ENCODE measurements at places on chromosomes 2 and 18.

DNA sequence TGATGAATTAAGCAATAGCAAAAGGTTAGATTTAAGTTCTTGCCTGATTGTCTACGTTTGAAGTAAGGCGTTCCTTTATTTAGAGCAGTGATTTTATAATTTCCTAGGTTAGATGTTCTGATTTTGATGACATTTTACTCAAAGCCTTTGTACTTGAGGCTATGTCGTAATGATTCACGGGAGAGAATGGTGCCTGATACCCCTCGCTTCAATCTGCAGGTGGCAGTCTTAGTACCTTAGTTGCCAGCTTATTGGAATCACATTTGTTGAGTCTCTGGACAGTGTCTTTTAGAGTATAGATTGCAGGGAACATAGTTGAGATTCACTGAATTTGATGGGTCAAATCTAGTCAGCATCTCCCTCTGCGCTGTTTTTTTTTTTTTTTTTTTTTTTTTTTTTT is 89.5 kb downstream of the BIRC6 start:
- DNase-seq: no peak

DNA sequence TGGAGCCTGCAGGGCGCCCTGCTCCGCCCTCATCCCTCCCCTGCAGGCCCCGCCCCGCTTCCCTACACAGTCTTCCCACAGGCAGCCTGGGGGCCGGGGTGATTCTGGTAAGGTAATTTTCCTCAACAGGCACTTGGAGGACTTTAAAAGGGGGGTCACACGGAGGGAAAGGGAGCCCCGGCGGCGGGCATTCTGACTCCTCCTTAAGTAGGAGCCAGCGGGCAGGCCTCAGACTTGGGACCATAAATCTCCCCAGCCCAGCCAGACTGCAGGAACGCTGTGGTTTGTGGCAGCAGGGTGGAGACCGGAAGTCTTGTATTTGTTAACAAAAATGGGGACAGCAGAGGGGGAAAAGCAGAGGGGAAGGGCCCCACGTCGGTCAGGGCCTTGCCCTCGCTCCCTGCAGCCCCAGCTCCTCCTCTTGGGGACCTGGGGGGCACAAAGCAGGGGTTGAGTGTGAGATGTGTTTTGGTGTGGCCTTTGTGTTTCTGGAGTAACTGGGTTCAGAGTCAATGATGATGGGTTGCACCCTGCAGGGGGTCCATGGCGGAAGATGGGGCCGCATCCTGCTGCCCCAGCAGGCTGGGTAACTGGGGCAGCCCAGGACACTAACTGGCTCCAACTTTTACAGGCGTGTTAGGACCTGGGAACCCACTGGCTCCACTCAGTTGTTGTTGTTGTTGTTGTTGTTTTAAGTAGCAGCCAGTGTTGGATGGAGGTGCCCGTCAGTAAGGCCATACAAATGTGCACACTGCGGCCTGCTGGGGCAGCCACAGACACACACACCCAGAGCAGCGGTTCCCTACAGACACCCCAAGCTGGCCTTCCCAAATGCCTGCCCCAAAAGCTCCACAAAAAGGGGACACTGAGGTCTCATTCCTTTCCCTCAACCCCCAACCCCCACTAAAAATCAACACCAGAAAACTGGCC is 27.7 kb downstream of the SMAD7 start:
- no peak for DNase-seq

GRCh38 chr18:111306-112014 is 46.9 kb upstream of the USP14 start:
- DNase-seq: no peak

DNA sequence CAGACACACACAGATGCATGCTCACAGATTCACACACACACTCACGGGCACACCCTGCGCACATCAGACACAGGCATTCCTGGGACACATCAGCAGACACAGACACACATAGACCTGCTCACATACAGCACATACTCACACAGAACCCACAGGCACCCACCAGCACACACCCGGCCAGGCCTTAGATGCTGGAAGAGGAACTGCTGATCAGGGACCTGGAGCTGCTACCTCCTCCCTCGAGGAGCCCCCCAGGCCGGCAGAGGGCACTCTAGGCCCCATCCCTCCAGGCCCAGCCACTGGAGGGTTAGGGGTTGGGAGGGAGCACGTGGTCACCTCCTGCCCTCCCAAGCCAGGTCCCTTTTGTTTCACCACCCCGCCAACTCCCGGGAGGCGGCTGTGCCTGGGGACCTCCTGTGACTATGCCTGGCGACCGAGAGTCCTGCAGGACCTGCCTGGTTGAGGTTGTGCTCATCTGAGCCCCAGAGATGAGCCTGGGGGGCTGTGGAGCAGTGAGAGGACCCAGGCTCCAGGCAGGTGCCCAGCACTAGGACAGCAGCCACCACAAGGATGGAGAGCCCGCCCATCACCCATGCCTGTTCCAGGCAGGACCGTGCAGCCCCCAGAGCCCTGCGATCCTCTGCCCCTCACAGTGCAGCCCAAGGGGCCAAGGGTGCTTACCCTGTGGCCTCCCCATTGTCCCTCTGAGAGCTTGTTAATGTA is 21.0 kb upstream of the PTMA start:
- no peak for DNase-seq

GRCh38 chr2:176205126-176205525 is 16.7 kb downstream of the HOXD1 start:
- no peak for DNase-seq

- DNase-seq: peak; percentile 47
Observed at GRCh38 chr2:71223767-71224333, 3.1 kb downstream of the PAIP2B start.

- DNase-seq: no peak
Observed at GRCh38 chr18:78123144-78123909, 856.3 kb upstream of the SALL3 start.

DNA sequence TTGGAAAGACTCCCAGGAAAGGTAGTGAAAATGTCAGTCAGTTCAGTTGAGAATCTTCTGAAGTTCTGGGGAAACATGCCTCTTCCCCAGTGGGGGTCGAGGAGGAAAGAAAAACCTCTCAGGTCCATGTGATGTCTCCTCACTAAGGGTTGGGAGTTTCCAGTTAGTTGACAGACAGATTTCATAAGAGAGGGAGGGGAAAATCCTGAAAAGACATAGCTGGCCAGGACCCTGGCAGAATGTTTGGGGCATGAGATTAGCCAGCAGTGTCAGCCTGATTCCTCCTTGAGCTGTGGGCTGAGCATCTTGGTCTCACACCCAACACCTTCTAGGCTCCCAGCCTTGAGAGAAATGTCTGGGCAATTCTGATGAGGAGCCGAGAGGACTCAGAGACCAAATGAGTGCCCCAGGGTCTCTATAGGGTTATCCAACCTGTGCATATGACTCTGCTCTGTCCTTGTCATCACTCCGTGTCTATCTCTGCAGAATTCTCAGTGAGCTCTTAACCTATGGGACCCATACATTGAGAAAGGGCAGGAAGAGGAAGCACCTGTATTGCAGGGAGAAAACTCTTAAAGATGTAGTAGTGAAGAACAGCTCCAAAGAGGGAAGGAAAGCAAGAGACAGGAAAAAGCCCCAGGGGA is 13.9 kb downstream of the BMP10 start:
- DNase-seq: no peak

DNA sequence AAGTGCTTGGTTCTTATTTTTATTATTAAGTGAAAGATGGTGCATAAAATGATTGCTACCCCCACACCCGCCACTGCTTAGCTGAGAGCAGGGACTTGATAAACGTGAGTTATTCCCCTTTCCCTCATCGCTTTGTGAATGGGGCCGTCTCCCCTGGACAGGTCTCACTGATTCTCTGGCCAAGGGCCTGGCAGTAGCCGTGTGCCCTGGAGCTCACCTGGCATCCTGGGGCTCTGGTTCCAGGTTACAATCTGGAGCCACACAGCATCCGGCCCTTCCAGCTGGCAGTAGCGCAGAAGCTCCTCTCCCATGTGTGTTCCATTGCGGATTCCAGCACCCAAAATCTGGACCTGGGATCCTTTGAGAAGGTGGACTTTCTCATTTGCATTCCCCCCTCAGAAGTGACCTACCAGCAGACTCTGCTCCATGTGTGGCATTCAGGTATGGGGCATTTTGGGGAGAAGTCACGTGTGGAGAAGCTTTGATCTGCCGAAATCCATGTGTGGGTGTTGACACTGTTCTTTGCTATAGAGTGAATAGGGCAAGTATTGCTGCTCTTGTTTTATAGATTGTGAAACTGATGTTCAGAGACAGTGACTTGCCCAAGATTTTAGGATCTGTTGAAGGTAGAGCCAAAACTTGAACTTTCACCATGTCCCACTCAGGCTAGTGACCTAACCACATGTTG is 63.8 kb downstream of the GREB1 start:
- DNase-seq: no peak

DNA sequence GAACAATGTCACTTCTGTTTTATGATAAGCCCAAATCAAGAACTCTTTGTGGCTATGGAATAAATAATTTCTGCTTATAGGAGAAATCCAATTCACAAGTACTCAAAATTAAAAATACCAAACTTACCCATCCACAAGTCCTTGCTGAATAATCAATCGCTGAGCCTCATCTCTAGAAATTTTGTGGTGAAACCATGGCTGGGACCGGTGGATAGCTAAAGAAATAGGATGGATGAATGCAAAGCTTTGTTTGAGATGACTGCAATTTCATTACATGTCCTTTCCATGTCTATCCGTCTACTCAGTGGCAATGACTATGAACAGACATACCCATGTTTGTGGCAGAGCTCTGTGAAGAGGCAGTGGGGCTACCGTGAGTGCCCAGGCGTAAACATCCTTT is 124.4 kb downstream of the GRB14 start:
- DNase-seq: no peak

GRCh38 chr2:25711675-25712354 is 38.4 kb upstream of the DTNB start:
- DNase-seq: no peak

GRCh38 chr2:46010223-46010924 is 286.8 kb upstream of the EPAS1 start:
- DNase-seq: no peak

GRCh38 chr2:62941413-62941812 is 109.2 kb upstream of the OTX1 start:
- DNase-seq: no peak

DNA sequence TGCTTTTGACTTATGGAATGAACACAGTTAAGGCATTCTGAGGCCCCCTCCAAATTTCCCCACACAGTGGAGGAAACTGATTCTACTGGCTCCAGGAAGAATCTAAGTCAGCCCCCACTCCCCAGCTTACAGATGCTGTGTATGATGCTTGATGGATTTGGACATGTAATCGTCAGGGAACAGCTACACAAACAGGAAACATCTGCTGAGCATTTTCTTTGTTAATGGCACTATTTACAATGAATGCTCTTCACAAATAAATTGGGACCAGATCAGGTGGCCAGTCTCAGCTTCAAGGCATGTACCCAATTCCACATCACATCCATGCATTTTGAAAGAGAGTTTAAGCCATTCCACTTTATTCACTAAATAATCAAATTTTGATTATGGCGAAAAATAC is 562.3 kb downstream of the SOX11 start:
- DNase-seq: no peak

- no peak for DNase-seq
Observed at GRCh38 chr18:76376668-76377358, 118.2 kb downstream of the ZNF516 start.

GRCh38 chr18:78580835-78581339 is 398.7 kb upstream of the SALL3 start:
- DNase-seq: no peak

DNA sequence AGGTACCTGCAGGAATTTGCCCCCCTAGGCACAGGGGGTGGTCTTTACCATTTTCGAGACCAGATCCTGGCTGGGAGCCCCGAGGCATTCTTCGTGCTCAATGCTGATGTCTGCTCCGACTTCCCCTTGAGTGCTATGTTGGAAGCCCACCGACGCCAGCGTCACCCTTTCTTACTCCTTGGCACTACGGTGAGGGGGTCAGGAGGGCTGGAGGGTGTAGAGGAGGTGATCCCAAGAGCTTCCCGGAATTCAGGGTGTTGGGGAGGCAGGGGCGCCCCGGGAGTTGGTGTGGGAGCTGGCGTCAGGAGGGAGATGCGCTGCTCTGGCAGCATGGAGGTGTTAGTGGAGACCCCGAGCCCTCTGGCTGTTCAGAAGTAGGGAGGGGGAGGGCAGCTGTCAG is 3.2 kb downstream of the GMPPA start:
- DNase-seq: no peak

- DNase-seq: no peak
Observed at GRCh38 chr18:73318739-73319479, 451.1 kb upstream of the NETO1 start.

DNA sequence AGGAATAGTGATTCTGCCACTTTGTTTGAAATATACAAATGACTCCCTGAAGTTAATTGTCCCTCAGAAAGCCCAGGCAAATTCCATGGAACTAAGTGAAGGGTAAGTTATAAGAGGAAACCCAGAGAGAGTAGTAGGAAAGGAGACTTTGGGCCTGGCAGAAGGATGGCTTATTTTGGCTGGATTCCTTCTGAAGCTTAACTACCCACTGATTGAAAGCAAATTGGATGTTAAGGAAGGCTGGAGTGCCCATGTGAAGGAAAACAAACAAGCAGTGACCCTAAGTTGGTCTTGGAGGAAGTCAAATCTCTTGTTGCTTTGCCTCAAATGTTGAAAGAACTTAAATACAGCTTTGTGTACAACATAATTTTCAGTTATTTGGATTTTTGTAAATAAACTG is 1106.4 kb upstream of the ZEB2 start:
- DNase-seq: no peak

DNA sequence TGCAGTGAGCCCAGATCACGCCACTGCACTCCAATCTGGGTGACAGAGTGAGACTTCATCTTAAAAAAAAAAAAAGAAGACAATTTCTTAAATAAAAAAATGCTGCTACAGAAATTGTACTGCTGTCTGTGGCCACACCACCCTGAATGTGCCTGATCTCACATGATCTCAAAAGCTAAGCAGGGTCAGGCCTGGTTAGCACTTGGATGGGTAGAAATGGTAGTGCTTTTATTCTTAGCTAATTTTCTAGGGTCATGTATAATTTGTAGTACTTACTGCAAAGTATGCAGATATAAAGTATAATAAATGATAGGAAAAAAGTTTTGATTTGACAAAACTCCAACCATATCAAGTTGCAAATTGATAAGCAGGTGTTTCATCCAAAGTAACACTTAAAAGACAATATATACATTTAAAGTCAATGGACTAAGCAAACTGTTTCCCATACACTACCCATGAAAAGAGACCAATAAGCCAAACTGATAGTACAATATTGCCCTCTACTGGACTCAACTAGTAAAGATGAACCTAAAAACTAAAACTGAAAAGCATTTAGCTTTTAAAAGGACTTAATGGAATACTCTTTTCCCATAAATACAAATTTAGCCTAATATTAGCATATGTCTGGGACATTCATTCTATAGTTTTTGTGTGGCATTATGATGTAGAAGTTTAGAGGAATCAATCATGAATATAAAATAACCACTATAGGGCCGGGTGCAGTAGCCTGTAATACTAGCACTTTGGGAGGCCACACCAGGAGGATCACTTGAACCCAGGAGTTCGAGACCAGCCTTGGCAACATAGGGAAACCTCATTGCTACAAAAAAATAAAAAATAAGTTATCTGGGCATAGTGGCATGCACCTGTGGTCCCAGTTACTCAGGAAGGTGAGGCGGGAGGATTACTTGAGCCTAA is 18.6 kb upstream of the PEX13 start:
- peak; percentile 12 for DNase-seq

All from iPS DF 19.7 (cell line).